Stimulated activated naive CD8-positive, alpha-beta T cell treated with anti-CD3 and anti-CD28 coated beads, Interleukin-15, amount 100 ng/mL, for 72 hours (primary cell): ENCODE measurements at places on chromosomes 7 and 10.

DNA sequence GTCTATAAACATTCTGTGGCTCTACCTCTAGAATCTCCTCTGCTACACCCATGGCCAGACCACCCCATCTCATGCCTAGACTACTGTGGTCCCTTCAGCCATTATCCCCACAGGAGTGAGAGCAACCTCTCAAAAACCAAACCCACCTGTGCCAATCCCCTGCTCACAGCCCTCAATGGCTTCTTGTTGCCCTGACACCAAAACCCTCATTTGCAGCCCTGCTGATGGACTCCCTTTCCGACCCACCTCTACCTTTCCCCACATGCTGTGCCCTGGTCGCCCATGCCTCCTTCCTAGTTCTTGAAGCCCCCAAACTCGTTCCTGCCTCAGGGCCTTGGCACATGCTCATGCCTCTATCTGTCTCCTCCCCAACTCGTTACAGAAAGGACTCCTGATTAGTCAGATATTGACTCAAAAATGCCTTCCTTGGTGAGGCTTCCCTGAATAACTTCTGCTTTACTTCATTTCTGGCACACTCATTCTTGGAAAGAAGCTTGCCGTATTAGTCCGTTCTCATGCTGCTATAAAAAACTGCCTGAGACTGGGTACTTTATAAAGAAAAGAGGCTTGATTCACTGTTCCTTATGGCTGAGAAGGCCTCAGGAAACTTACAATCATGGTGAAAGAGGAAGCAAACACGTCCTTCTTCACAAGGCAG, 104.2 kb downstream of the TEX36 start:
- DNase-seq: no peak

DNA sequence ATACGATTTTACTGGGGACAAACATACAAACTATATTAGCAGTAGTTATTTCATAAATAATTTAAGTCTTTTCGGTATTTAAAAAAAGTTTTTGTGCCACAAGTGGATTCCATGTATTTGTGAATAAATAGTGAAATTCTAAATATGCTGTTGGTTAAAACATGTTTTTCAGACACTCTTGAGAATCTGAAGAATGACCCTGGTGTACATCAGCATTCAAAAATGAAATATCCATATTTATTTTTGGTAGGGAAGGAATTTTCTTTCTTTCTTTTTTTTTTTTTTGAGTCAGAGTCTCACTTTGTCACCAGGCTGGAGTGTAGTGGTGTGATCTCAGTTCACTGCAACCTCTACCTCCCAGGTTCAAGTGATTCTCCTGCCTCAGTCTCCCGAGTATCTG, 136.1 kb upstream of the CDK6 start:
- no peak for DNase-seq

GRCh38 chr10:103395754-103396066, 565 bp downstream of the ATP5MK start:
- DNase-seq: no peak

GRCh38 chr10:87844837-87845623, 18.3 kb downstream of the KLLN start:
- no peak for DNase-seq

- no peak for DNase-seq
Observed at GRCh38 chr10:23432639-23433038, 6.2 kb upstream of the OTUD1 start.

DNA sequence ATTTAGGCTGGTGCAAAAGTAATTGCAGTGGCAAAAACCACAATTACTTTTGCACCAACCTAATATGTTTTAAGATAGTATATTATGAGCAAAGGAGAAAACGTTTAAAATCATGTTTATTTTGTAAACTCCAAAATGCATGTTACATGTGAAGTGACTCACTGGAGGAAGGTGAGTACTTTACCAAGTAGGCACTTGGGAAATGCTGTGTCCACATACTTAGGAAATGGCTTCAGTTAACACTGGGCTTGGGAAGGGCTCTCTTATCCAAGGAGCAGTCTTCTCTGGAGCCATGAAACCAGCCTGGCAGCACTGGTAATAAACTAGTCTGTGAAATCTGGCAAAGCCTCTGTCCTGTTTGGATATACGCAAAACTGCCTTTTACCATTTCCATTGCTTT, 4.4 kb downstream of the RPS24 start:
- DNase-seq: no peak

GRCh38 chr10:69467928-69468750, 16.9 kb downstream of the TSPAN15 start:
- DNase-seq: no peak

GRCh38 chr7:55348502-55348901, 16.6 kb upstream of the LANCL2 start:
- DNase-seq: no peak

GRCh38 chr10:132136097-132136521, 50.6 kb upstream of the DPYSL4 start:
- DNase-seq: no peak

GRCh38 chr10:65090991-65091390, 1569.8 kb downstream of the REEP3 start:
- DNase-seq: no peak

- DNase-seq: no peak
Observed at GRCh38 chr10:112700215-112700671, 249.8 kb upstream of the TCF7L2 start.

DNA sequence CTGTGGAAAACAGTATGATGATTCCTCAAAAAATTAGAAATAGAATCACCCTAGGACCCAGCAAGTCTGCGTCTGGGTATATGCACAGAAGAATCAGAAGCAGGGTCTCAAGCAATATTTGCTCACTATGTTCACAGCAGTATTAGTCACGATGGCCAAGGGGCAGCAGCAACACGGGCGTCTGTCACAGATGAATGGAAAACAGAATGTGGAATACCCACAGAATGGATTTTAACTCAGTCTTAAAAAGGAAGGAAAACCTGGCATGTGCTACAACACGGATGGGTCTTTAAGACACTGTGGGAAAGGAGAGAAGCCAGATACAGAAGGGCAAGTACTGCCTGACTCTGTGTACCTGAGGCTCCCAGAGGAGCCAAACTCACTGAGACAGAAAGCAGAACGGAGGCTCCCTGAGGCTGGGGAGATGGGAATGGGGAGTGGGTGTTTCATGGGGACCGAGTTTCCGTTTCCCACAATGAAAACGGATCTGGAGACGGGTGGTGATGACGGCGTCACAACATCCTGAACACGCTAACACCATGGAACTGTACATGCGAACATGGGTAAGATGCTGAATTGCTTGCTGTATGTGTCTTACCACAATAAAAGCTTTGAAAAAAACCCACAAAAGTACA, 36.7 kb upstream of the INPP5A start:
- no peak for DNase-seq

DNA sequence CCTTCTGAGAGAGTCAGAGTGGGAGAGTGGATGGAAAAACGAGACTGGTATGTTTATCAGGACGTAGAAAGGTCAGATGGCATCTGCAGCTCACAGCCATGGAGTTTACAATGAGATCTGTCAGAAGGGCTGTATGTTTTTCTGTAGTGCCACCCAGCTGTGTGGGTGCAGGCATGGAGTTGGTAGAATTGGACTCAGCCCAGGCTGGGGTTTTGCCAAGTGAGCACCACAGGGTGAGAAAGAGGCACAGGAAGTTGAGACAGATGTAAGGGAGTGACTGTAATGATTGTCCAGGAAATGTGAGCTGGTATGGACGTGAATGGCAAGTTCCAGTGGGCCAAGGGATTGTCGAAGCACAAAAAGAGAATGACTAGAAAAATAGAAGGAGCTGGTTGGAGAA, 9.1 kb upstream of the ZYX start:
- DNase-seq: peak; percentile 76

- DNase-seq: no peak
Observed at GRCh38 chr7:41637049-41637448, 65.8 kb downstream of the INHBA start.
